ENCODE measurements at places on chromosomes 12 and 14. TPM values are rescaled to one million over a fixed set of nuclear protein-coding genes. Genes with fewer than 3 reads are reported as not detected.

GRCh38 chr12:47551426-47551851 is 154.4 kb downstream of the RPAP3 start:
- no peak for DNase-seq

DNA sequence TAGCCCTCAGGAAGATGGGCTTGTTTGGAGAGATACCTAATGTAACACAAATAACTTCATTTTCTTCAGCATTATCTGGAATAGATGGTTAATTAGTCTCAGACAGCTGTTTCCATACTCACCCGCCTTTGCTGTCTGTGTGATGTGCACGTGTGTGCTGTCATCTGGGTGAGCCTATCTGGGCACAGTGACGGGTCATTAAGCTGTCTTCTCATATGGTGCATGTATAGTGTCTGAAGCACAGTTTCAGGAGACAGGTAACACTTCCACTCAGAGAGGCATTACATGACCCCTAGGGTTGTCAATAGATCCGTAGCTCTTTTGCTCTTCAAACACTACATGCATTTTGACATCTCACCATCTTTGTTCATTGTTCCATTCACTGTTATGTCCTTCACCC is 493.3 kb downstream of the APAF1 start:
- no peak for DNase-seq

Gene OAS3
- 5.4 TPM for total RNA-seq

GRCh38 chr14:72619111-72619571 is 274.8 kb downstream of the DPF3 start:
- DNase-seq, result no peak

Gene SIX1
- total RNA-seq, result 0.22 TPM

DNA sequence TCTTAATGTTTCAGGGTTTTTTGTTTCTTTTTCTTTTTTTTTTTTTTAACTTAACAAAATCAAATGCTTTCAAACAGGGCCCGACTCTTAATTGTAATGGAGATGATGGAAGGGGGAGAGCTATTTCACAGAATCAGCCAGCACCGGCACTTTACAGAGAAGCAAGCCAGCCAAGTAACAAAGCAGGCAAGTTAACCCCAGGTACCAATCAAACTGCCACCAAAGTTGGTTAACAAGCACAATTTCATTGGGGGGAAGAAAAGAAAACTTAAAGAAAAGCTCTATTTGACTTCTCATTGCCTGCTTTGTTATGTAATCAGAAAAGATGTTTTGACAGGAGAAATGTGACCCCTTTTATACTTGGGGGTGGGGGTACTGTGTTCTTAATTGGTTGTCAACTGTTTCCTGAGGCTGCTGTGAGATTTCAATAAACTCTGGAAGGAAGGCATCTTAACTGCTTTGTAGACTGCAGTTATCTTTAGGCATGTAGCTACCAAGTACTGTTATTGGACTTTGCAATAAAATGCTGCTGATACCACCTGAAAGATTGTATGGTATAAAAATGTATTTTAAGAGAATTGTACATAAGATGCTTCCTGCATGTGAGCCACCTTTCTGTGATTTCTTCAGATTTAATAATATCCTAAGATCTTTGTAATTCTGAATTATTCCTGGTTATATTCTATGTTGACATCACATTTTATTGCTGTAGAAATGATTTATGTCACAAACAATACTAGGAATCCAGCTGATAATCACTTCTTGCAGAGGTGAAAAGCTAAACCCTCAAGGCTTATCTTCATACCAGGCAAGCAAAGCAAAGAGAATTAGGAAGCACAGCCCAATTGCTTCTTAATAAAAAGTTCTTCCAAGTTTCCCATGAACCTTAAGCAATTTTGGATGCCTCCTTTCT is 26.9 kb downstream of the MAPKAPK5 start:
- DNase-seq, result no peak

DNA sequence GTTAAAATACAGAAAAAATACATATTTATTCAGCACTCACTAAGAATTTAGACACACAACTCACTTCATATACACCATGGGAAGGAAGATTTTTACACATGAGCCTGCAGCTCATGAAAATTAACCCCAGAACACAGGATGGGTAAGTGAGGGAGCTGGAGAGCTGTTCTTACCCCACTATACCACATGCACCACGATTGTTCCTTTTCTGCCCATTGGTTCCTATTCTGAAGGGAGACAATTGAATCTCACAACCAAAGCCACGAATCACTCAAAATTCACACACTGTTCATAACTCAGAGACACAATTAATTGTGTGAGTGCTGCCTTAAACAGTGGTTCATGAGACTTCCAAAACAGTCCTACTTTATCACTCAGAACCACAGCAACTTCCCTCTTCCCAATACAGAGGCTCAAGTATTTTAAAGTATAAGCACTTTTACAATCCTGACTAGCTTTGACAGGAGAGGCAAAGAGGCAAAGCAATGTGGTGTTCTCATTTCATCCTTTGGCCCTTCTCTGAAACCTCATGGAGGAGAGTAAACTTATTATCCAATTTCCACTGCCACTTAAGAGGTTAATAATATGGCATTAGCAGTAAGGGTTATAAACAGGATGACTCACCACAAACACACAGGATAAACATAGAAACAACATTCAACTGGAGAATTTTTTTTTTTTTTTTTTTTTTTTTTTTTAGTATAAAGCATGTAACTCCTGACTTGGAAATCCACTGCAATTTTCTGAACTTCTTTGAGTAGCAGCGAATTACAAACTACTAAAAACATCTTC is 59.5 kb downstream of the ITPR2 start:
- DNase-seq, result no peak

Gene OTUB2
- 0.40 TPM for total RNA-seq

Gene ARF6
- total RNA-seq, result 40.3 TPM

GRCh38 chr14:75926431-75927115 is 55.2 kb downstream of the TGFB3 start:
- no peak for DNase-seq

Gene PLXNC1
- under 0.01 TPM for total RNA-seq

Gene PRB2
- total RNA-seq, result not detected

GRCh38 chr12:123410041-123410412 is 26.1 kb downstream of the KMT5A start:
- DNase-seq, result no peak

Gene AQP6
- total RNA-seq, result not detected
